ENCODE measurements at places on chromosomes 6 and 20.

GRCh38 chr20:44135417-44136204, 51.4 kb downstream of the JPH2 start:
- no peak for DNase-seq

- DNase-seq: no peak
Measured at GRCh38 chr6:126620719-126621118, 280.8 kb downstream of the CENPW start.

GRCh38 chr6:17871836-17872235, 115.6 kb downstream of the KIF13A start:
- DNase-seq: no peak

GRCh38 chr6:88339761-88340160, 173.6 kb upstream of the CNR1 start:
- DNase-seq: no peak

DNA sequence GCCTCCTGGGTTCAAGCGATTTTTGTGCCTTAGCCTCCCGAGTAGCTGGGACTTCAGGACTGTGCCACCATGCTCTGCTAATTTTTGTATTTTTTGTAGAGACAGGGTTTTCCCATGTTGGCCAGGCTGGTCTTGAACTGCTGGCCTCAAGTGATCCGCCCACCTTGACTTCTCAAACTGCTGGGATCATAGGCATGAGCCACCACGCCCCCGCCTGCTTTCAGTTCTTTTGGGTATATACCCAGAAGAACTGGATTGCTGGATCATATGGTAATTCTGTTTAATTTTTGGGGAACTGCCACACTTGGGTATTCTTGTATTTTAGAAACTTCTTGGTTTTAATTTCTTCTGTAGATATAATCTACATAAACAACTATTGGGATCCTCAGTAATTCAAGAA, 17.0 kb downstream of the CDS2 start:
- DNase-seq: no peak

DNA sequence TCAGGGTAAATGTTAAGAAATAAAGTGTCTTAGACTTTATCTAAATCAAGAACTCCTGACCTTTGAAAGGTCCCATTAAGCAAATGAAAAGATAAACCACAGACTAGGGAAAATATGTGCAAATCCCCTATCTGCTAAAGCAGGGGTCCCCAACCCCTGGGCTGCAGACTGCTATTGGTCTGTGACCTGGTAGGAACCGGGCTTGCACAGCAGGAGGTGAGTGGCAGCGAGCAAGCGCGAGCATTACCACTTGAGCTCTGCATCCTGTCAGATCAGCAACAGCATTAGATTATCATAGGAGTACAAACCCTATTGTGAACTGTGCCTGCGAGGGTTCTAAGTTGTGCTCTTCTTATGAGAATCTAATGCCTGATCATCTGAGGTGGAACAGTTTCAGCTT, 42.4 kb downstream of the LCA5 start:
- DNase-seq: no peak

GRCh38 chr20:42565235-42565995, 624.3 kb downstream of the PTPRT start:
- no peak for DNase-seq

DNA sequence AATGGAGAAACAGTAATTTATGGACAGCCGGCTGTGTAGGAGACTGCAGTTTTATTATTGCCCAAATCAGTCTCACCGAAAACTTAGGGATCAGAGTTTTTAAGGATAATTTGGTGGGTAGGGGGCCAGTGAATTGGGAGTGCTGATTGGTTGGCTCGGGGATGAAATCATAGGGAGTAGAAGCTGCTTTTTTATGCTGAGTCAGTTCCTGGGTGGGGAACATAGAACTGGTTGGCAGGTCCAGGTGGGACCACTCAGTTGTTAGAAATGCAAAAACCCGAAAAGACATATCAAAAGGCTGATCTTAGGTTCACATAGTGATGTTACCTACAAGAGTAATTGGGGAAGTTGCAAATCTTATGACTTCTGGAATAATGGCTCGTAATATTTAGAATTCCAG, 59.3 kb downstream of the DOP1A start:
- no peak for DNase-seq

GRCh38 chr20:11457488-11457887, 460.2 kb upstream of the BTBD3 start:
- no peak for DNase-seq

DNA sequence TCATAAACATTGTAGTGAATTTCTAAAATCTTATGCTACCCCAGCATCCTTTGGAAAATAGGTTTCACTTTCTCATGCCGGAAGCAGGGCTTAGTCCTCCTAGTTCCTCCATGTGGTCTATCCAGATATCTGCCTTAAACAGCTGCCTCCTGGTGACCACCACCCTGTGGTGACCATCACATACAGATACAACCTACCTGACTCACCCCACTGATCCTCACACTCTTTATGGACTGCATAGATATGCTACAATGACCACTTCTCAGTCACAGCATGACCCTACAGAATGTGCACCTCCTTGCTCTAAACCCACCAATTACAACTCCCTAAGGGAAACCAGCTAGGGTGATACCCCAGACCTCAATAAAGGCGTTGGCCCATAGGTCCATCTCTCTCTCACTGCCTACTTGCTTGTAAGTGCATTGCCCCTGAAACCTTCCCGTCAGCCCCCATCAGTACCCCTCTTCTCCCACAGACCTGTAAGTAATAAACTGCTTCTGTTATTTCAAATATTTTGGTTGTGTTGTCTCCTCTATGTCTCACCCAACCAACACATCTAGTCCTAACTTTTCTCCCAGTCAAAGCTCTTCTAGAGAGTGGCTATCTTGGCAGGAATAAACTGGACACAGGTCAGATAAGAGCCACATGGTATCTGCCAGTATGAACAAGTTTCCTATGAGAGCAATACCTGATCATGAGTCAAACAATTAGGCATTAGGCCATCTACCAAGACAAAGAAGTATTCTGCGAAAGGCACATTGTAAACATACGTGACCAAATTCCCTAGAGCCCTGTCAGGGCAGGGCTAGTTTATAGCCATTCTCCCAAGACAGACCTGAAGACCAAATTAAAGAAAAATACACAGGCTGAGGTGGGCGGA, 39.4 kb upstream of the PLEKHG1 start:
- no peak for DNase-seq

DNA sequence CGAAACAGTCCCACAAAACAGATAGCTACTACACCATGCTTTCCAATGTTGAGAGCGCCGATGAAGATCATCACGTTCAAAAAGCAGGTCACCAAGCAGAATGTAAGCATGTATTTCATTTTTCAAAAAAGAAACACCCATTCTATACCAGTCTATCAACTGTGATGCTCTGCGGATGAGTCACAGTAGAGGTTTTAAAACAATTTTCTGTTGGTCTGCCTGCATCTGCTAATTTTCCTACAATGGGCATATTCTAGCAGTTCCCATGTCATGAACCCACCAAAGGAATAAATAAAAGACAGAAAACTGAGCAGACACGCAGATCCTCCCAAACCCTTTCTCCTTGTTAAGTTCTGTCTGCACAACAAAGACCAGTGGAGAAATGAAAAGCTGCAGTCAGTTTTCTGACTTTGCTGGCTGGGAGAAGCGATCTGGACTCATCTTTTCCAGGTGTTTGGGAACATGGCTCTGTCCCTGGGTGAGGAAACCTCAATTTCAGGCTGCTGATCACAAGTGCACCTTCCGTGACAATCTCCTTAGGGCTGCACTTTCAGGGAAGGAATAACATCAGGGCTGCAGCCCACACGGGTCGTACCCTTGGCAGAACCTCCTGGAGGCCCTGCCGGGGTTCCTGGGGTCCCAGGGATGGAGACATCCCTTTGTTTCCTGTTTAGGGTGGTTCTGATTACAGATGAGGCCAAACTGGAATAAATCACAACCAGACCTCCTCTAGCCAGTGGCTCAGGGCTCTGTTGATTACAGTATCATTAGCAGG, 200.1 kb downstream of the BMP7 start:
- DNase-seq: no peak

GRCh38 chr6:169831450-169832246, 80.2 kb downstream of the ERMARD start:
- DNase-seq: peak; percentile 44

GRCh38 chr6:112249489-112249888, 4.9 kb downstream of the LAMA4 start:
- DNase-seq: no peak

DNA sequence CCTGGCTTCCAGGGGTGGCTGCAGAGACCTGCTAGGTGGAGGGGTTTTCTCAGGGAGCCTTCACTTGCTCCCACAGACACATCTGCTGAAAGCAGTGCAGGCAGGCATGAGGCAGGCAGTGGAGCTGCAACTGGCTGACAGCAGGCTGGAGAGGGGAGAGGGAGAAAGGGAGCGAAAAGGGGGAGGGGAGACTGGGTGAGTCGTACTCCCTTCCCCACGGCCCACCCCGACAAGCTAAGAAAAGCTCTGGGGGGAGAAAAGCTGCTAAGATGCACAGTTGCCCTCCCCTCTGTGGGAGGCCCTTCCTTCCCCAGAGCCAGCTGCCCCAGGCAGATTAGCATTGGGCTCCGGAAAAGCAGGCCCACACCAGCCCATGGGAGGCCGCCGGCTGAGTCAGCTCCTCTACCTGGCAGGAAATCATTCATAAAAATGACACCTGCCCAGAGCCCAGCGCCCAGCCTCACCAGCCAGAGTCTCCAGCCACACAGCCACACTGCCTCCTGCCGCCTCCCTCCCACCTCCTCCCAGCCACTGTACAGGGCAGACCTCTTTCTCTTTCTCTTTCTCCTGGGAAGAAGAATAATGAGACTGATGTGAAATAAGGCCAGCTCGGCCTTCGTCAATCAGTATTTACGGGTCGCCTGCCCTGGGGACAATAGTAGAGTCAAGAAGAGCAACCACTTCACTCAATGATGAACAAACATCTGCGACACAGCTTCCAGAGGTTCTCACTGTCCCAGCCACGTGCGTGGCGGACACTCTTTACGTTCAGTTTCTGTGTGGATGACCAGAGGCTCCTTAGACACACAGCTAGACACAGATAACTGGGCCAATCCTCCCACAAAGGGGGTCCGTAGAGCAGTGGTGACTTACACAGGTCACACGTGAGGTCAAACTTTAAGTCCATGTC, 7.7 kb upstream of the C20orf203 start:
- DNase-seq: no peak

GRCh38 chr6:119960036-119960435, 610.5 kb upstream of the MAN1A1 start:
- no peak for DNase-seq

DNA sequence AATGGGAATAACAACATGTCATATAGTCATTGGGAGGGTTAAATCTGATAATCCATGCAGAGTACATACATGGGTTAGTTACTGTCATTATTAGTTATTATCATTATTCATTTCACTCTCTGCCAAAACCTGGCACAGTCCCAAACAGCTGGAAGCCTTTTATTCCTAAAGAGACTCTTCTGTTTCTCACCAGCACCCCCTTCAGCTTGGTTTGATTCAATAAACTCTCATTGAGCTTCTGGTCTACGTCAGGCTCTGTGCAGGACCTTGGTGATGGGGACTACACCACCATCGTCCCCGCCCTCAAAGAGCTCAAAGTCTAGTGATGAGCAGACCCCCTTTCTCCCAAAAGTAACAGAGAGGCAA, 2.3 kb downstream of the KCNK15 start:
- DNase-seq: no peak

DNA sequence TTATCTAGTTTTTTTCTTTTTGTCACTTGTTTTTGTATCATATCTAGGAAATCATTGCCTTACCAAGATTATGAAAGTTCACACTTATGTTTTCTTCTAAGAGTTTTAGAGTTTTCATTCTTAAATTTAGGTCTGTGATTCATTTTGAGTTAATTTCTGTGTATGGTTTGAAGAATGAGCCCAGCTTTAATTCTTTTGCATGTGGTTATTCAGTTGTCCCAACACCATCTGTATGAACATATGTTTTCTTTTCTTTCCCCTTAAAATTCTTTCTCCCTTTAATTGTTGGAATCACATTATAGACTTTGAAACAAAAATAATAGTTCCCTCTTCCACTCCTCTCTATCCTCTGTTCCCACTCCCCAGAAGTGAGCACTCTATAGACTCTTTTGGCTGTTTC, 85.4 kb downstream of the SLX4IP start:
- DNase-seq: no peak

DNA sequence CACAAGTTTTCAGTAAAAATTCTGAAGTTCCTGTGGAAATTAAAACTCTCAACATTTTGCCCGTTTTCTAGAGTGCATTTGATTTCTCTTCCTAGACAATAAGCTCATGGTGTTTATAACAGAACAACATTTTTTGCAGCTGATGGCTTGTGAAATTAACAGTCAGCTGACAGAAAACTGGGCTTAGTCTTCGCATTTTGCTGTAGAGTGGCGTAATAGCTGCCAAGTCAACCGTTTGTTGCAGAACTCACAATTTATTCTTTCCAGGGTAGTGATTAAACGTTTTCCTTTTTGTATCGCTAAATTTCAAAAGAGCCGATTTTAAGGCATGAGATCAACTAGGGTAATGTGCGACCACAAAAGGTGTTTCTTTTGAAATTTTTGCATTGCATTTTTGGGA, 1.4 kb downstream of the SPO11 start:
- DNase-seq: no peak

GRCh38 chr20:61353261-61354000, 101.4 kb downstream of the CDH4 start:
- DNase-seq: no peak

- no peak for DNase-seq
Measured at GRCh38 chr20:48932375-48932941, 10.9 kb downstream of the ARFGEF2 start.

DNA sequence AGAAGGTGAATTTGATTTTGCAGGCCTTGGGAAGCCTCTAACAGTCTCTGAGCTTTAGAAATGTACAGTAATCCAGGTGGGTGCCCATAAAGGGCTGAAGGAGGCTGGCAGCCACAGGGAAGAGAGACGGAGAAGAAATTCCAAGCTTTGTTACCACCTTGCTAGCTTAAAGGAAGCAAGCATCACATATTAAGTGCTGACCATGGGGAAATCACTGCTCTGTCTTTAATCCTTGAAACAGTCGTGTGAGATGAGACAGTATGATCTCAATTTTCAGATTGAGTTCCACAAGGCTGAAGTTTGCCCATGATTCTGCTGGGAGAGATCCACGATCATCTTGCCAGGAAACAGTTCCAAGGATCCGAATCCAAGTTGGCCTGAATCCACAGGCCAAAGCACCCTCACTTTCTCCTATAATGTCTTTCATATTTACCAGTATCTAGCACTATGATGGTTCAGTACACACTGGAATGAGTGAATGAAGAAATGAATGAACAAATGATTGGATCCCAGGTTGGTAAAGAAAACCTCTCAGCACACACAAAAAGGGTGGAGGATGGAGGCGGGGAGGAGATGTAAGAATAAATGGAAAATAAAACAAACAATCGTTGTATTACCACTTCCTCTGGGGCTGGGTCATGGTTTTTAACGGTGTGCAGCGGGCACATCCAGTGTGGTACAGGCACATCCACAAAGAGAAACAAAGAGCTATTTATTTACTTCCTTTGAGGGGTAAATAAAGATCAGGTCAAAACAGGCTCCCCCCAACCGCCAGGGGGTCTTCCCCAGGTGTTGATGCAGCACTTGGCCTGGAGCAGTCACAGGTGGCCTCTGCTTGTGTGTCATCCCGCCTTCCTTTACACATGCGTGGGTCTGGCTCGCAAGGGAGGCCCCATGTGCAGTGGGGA, 28.2 kb upstream of the TAF8 start:
- DNase-seq: peak; percentile 40

All from T-helper 17 cell (primary cell).